ENCODE measurements at places on chromosomes 7 and 10.

GRCh38 chr10:73858750-73859427 is 15.5 kb downstream of the CAMK2G start:
- no peak for DNase-seq

GRCh38 chr7:138077809-138078208 is 1.6 kb downstream of the AKR1D1 start:
- no peak for DNase-seq

GRCh38 chr7:115831371-115831770 is 199.2 kb downstream of the TFEC start:
- DNase-seq = no peak

DNA sequence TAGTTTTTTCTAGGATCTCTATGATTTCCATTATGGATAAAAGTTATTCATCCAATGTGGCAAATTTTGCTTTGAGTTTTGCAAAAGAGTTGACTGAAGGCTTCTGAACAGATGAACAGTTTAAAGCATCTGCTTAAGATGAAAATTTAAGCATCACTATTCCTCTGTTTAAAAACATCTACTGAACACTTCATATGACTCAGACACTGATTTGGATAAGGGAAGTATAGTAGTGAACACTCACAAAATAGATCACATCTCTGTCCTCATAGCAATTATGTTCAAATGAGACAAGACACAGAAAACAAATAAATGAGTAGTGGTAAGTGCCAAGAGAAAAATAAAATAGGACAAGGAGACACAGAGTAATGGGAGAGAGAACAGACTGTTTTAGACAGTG is 157.3 kb downstream of the MBL2 start:
- no peak for DNase-seq

GRCh38 chr7:34177476-34177875 is 272.1 kb downstream of the BMPER start:
- no peak for DNase-seq
